Vein endothelial cell (primary cell): ENCODE measurements at places on chromosomes 7 and 10. TPM values are rescaled to one million over a fixed set of nuclear protein-coding genes. Genes with fewer than 3 reads are reported as not detected.

Gene NXPH1
- not detected in 2 replicates for total RNA-seq

Gene PHF14
- total RNA-seq = 45.1 and 49.4 TPM in 2 replicates

Gene LRIT1
- not detected in 2 replicates for total RNA-seq

Gene CDHR1
- total RNA-seq = 0.10 TPM in 1 of 2 replicates, not detected in the other

Gene KAZALD1
- total RNA-seq = 0.33 and 0.57 TPM in 2 replicates

Gene CYP2C9
- not detected in 2 replicates for total RNA-seq

Gene LIPK
- not detected in 2 replicates for total RNA-seq
